ENCODE measurements at places on chromosomes 6 and 20. TPM values are rescaled to one million over a fixed set of nuclear protein-coding genes. Genes with fewer than 3 reads are reported as not detected.

- no peak for DNase-seq
Observed at GRCh38 chr20:34528921-34529297, 12.7 kb downstream of the DYNLRB1 start.

The BCAS1 gene
- 42.4 TPM for total RNA-seq

The SOX4 gene
- 49.8 TPM for total RNA-seq

The INSM1 gene
- total RNA-seq = 1.0 TPM

DNA sequence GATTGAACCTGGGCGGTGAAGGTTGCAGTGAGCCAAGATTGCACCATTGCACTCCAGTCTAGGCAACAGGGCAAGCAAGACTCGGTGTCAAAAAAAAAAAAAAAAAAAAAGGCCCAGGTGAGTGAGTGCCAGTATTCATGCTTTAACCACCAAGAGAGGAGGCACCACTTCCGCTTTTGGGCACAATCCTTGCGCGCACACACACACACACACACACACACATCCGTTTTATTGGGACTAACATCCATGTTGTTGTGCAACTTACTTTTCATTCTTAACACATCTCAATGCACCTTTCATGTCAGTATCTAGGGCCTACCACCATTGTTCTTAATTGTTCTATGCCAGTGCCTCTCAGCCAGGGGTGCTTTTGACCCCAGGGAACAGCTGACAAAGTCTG lies 263.0 kb downstream of the CDC5L start:
- DNase-seq = no peak

The COL11A2 gene
- total RNA-seq = 0.31 TPM

DNA sequence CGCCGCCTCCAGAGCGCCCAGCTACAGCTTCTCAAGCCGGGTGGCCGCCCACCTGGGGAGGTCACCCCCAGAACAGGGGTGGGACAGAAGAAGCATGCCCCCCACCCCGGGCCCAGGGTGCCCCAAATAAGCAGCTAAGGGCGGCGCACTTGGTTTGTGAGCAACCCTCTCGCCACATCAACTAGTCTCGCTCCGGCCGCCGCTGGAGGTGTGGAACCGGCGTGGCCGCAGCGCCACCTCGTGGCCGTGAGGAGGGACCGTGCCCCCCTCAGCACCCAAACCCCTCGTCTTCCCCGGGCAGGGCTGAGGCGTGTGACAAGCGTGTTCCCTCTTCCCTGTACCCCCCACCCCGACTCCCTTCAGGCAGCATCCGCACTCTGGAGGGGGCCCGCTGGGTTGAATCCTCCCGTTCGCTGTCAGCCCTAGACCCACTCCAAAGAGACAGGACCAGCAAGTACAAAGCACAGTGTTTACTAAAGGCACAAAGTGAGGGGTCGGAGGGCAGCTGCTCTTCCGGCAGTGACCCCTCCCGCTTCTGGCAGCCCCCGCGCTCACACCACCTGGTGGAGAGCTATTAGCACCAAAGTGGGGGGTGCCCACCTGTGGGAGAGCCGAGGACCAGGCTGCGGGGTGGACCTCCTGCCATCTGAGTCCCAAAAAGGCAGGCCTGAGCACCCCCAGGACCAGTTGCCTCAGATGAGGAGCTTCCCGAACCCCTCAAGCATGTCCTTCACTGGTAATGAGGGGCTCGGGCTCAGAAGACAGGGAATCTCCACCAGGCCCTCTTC lies 45.4 kb downstream of the MDFI start:
- DNase-seq = peak; percentile 61

- peak; percentile 18 for DNase-seq
Observed at GRCh38 chr6:126180585-126180984, 159.3 kb upstream of the CENPW start.

DNA sequence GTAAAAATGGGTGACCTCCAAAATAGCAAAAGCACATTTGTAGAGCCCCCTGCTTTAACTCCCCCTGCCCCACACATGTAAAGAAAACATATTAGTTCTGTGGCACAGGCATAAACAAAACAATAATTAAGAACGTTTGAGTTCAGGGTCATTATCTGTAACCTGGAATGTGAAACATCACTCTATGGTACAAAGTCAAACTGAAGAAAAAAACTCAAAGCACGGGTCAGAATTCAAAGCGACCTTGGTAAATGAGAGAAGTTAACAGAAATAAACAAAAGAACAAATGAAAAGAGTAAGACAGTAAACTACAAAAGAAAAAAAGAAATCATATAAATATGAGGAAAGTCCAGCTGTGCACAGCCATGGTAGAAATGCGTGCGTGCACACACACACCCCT lies 67.5 kb downstream of the PKHD1 start:
- no peak for DNase-seq

DNA sequence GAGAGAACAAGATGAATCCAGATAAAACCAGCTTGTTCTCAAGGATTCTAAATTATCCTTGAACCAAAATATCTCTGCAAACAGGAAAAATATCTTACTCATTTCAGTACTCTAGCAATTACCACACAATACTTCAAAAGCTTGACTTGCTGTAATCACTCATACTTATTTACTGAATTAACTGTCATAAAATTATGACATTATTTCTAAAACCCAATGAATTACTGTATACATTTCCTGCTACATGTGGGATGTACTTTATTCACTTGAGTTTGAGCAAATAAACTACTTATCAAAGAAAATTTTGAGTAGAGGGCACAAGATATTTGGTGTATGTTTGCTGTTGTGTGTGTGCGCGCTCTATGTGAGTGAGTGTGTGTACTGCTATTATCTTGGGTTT lies 9.7 kb downstream of the EIF2S2 start:
- DNase-seq = no peak

GRCh38 chr6:156857573-156857972 lies 80.4 kb downstream of the ARID1B start:
- no peak for DNase-seq

The LY86 gene
- not detected for total RNA-seq

GRCh38 chr6:119325559-119326265 lies 23.8 kb downstream of the MAN1A1 start:
- no peak for DNase-seq

DNA sequence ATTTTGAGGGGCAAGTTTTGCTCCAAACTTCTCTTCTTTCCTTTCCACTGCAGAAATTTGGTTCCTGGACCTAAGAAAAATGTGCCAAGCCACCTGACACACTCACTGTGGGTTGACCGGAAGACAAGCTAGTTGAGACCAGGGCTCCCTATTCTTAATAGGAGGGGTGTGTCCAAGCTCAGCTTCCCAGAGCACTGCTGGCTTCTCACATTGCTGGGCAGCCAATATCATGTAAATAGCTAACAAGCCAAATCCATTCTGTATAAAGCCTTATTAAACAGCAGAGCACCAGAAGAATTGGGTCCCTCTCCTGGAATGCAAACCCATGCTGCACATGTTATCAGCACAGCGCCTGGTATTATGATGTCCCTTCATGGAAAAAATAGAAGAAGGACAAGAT lies 17.0 kb upstream of the SAMD3 start:
- no peak for DNase-seq

The SNAP25 gene
- not detected for total RNA-seq

GRCh38 chr6:72739368-72739779 lies 117.5 kb downstream of the KCNQ5 start:
- DNase-seq = no peak

- DNase-seq = no peak
Observed at GRCh38 chr20:37726971-37727956, 33.4 kb downstream of the CTNNBL1 start.

DNA sequence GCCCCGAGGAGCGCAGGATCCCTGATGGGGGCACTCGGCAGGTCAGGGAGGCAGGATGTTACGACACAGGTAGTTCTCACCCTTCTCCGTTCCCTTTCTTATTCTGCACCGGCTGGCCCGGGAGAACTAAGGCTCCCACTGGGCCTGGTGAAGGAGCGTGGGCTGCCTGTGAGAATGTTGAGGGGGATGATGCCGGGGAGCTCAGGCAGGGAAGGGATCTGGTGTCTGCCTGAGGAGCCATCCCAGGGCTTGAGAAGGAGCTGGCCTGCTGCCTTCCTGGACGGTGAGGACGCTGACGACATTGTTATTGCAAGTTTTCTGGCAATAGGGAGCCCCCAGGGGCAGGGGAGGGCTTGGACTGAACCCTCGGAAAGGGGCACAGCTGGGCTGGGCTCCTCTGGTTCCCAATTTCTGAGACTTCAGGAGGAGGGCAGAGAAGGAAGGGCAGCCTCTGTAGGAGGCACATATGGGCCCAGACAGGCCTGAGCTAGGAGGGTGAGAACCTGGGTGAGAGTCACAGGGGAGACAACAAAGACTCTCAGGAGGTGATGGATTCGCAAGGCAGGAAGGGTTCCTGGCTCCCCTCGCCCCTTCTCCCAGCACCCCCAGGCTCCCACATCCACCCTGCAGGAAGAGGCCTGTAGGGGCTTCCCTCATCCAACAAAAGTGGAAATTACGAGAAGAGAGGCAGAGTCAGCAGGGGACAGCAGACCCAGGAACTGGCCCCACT lies 32.8 kb downstream of the CYP21A2 start:
- no peak for DNase-seq

The SLC29A1 gene
- 30.8 TPM for total RNA-seq

The HSPA1L gene
- 1.3 TPM for total RNA-seq

GRCh38 chr6:41037107-41037900 lies 1.7 kb downstream of the UNC5CL start:
- no peak for DNase-seq

The ANGPT4 gene
- total RNA-seq = not detected

The HNF4A gene
- 70.7 TPM for total RNA-seq

The TAAR5 gene
- total RNA-seq = not detected

DNA sequence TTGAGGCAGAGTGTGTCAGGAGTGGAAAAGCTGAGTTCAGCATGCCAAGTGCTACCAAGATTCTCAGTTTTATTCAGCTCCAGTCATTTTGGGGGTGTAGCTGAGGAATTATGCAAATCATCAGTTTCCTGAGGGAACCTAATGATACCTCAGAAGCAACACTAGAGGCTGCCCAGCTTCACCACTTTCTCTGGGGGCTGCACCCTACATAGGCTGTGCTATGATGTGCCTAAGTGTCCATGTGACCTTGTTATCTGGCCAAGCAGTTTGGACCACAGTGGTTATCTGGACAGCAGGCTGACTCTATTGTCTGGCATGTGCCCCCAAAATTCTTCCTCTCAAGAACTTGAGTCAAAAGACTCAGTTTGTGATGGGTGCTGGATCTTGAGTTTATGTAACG lies 374.6 kb upstream of the SYNCRIP start:
- DNase-seq = no peak

DNA sequence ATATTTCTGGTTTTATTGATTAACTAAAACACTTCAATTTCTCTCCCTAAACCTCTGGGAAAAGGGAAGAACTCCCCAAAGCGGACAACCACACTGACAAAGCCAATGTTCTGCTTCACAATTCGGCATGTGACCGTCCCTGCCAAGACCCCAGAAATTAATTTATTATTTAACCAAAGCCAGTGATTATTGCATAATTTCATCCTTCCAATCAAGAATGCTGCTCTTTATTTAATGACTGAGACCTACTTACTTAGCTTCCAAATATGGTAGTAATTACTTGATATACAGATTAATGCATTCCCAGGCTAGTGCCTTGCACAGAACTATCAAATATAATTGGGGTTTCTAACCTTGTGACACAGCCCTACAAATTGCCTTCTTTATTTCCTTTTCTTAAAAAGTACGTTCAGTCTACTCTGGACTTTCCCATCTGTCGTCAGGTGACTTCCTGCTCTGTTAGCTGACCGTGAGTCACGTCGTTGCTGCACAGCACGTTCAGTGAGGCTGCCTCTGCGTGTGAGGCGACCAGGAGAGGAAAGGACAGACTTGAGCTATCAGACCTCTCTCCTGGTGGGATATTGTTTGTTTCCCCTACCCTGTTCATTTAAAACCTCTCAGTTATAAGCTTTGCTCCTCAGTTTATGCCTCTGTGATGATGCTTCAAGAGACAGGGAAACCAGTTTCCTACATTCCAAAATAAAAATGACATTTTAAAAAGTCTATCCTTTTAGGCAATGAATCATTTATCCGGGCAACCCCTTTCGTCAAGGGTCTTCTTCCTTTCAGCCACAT lies 55.7 kb upstream of the TNFAIP3 start:
- peak; percentile 63 for DNase-seq

The SCUBE3 gene
- not detected for total RNA-seq

The APMAP gene
- 93.8 TPM for total RNA-seq

DNA sequence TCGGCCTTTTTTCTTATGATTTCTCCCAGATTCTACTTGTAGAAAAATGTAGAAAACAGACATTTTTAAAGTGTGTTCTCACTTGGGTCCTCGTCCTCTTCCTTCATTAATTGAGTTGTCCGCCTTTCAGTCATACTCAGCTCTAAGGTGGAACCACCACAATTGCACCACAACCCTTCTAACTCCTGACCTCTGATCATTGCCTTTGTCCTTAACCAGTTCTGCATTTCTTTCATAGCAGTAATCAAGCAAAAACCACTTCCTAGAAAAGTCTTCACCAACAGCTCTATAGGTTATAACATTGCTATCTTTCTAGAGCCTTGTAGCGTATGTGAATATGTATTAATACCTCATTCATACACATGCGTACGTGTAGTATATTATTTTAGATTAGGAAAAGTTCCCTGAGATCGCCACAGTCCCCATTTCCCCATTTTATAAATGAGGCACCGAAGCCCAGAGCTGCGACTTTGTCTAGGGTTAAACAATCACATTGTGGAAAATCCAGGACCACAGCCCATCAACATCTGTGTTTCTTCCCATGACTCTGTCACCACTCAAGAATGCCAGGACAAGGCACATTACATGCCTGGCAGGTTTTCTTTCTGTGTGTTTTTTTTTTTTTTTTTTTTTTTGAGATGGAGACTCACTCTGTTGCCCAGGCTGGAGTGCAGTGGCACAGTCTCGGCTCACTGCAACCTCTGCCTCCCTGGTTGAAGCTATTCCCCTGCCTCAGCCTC lies 175.5 kb downstream of the BTBD3 start:
- no peak for DNase-seq

DNA sequence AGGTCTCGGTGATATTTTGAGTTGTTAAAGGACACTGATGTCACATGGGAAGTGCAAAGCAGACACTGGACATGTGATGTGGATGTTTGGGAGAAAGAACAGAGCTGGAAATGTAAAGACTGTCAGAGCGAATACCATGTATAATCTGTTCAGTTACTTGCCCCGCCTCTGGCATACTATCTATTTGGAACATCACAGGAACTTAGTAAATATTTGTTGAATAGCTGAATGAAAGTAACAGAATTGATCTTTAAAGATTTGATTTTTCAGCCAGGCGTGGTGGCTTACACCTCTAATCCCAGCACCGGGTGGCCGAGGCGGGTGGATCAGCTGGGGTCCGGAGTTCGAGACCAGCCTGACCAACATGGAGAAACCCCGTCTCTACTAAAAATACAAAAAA lies 13.8 kb upstream of the NHLRC1 start:
- no peak for DNase-seq

GRCh38 chr20:2759143-2759542 lies 41.3 kb downstream of the CPXM1 start:
- no peak for DNase-seq

DNA sequence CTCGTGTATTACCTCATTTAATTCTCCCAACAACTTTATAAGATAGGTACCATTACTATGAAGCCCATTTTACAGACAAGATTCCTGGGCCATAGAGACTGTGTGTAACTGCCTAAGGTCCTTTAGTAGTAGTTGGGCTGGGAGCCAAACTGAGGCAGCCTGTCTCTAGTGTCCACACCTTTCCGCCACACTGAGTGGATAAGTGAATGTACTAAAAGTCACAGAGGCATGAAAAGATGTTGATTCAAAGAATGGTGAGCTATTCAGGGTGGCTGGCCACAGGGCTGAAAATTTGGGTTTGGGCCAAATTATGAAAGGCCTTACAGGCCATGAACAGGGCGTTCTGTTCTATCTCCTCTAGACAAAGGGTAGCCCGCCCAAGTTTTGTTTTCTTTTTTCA lies 11.0 kb downstream of the CD24 start:
- DNase-seq = no peak

All from HT-29 (cell line).